ENCODE measurements at places on chromosomes 4 and X.

- peak; percentile 32 for DNase-seq
Measured at GRCh38 chrX:120428309-120428708, 40.8 kb downstream of the LAMP2 start.

GRCh38 chrX:103877571-103877970 lies 45.5 kb upstream of the RAB9B start:
- no peak for DNase-seq

DNA sequence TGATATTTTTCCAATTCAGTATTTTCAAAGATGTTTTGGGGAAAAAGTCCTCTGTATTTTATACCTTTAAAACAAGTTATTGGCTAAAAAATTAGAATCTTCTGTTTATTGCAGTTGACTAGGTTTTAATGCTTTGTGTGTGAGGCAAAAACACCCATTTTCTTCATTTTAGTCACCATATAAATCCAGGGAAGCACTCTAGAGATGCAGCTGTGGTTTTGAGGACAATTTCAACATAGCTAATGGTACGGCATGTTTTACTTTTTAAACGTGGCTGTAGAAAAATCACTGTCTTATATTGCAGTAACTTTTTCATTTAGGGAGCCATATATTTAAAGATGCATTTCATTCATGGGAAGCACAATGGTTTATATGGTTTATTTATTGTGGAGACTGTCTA lies 129.1 kb upstream of the PITX2 start:
- DNase-seq, result peak; percentile 68

DNA sequence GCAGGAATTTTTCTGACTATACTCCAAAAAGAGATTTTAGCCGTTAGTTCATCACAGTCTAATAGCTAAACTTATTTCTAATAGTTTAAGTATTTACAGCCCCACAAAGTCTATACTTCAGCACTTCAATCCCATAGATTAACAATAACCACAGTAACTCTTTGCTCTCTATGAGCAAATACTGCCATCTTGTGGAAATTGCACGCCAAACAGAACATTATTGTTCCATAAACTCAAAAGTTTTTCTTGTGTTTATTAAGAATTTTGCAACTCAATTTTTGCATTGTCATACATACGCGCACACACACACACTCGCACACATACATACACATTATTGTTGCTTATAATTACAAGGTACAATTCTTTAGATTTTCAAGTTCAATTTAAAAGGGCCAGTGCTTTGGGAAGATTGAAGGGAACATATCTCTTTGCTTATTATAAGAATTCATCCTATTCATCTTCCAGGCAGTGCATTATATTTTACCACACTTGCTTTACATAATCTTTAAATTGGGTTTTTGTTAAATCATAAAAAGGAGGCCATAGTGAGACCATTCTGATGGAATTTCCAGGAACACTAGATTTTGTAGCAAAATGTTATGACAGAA lies 63.8 kb upstream of the ATOH1 start:
- DNase-seq, result peak; percentile 36

- DNase-seq, result no peak
Measured at GRCh38 chrX:20412871-20413486, 146.3 kb upstream of the RPS6KA3 start.

DNA sequence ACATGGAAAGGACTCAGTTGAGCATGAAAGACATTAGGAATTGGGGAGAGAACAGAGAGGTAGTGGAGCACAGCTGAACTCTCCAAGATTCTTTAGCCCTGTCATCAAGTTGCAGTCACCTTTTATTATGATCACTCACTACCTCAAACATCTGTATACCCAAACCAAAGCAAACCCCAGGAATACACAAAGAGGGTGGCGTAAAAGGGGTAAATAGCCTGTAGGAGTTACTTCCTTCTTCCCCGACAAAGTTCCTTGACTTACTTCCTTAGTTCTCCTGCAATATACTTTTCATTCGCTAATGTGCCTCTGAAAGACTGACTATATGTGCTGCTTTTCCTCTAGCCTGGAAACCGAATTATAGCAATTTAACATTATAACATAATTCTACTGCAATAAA lies 159.9 kb downstream of the SPRY1 start:
- no peak for DNase-seq

- DNase-seq, result no peak
Measured at GRCh38 chrX:70171624-70172023, 5.7 kb upstream of the DGAT2L6 start.

DNA sequence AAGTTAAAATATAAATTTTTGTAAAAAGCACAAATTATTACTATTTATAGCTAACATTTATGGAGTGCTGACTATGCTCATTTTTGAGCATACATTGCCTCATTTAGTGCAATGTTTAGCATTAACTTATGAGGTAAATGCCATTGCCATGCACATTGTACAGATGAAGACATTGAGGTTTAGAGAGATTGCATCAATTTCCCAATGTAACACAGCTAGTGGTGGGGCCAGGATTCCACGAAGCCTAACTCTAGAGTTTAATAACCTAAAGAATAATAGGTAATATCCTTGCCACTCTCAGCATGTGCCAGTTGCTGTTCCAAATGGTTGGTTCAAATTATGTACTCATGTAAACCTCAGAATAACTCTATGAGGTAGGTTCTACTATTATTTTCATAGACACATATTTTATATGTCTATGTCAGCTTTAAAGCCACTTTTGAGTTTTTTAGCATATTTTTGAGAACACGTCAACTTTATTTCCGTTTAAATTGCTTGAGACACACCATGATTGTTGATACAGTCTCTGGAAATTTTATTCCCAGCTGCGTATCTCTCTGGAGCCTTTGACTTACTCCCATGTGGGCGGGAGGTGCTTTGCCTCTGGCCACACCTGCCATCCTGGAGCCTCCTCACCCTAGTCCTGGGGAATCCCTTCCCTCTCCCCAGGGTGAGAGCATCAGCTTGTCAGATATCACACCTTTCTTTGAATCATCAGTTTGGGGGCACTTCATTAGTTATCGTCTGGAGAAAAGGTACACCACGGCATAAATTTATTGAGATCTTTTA lies 10.8 kb upstream of the ADH1A start:
- peak; percentile 50 for DNase-seq

- no peak for DNase-seq
Measured at GRCh38 chrX:126550816-126551215, 1.8 kb downstream of the DCAF12L1 start.

- DNase-seq, result peak; percentile 34
Measured at GRCh38 chr4:106985830-106986229, 50.3 kb downstream of the DKK2 start.

- DNase-seq, result no peak
Measured at GRCh38 chr4:88775529-88775928, 77.9 kb upstream of the NAP1L5 start.

DNA sequence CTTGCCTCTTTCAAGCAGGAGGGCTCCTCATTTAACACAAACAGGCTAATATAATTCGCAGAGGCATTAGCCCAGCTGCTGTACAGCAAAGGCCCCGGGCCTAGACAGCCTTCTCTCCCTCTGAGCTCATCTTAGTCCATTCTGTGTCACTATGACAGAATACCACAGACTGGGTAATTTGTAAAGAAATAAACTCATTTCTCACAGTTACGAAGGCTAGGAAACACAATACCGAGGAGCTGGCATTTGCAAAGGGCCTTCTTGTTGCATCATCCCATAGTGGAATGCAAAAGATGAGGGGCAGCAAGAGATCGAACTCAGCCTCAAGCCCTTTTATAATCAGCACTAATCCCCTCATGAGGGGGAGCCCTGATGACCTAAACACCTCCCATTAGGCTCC lies 48.5 kb downstream of the TSPAN5 start:
- peak; percentile 45 for DNase-seq
